ENCODE measurements at places on chromosomes 5 and 9.

- DNase-seq = no peak
Observed at GRCh38 chr9:107008011-107008410, 145.0 kb downstream of the ZNF462 start.

- DNase-seq = no peak
Observed at GRCh38 chr5:76401801-76402250, 1.3 kb upstream of the IQGAP2 start.

DNA sequence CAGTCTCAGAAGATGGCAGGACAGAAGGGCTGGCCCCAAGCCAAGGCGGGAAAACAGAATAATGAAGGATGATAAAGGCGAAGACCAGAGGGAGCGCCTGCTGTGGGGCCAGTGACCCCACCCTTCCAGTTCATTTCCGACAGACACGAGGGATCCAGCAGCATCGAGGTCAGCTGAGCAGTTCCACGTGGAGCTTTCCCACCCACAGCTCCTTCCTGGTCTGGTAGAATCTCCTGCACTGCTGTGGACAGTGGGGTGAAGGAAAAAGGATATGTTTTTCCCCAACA is 265.9 kb upstream of the VLDLR start:
- DNase-seq = no peak

GRCh38 chr5:87139795-87140194 is 127.9 kb upstream of the RASA1 start:
- no peak for DNase-seq

- DNase-seq = no peak
Observed at GRCh38 chr5:134651531-134651930, 2.9 kb downstream of the SEC24A start.

GRCh38 chr5:80904533-80905187 is 55.5 kb upstream of the RASGRF2 start:
- DNase-seq = no peak

DNA sequence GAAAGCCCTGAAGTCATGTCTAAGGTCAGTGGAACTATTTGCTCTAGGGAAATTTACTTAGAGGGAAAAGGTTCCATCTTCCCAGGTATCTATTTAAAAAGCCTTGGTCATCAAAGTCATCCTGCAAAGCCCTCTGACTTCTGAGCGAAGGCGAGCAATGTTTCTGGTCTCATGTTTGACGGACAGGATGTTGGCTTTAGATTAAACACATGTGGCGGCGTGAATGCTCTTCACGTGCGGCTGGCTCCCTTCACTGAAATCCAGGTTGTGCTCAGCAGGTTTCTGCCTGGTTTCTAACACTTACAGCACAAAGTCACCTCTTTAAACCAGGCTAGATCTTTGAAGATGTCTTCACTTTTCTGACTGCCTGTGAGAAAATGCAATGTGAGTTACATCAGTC is 5.7 kb upstream of the ZBTB34 start:
- DNase-seq = peak; percentile 25

Data from trophoblast cell (in vitro differentiated cells and primary cell).